Occipital lobe (tissue), 3 donors: ENCODE measurements at places on chromosomes 4 and X.

- DNase-seq, result peak; percentile 12
These were observed at the start of the genes CNGA1 and NIPAL1 for GRCh38 chr4:48016141-48017107. Gene CNGA1, minus strand, starts transcription at chr4:48016681. Its CDS starts 63,992 bp downstream, at chr4:47952689. Gene NIPAL1, plus strand, starts transcription at chr4:48016772. Its CDS starts 68 bp downstream, at chr4:48016840.

DNA sequence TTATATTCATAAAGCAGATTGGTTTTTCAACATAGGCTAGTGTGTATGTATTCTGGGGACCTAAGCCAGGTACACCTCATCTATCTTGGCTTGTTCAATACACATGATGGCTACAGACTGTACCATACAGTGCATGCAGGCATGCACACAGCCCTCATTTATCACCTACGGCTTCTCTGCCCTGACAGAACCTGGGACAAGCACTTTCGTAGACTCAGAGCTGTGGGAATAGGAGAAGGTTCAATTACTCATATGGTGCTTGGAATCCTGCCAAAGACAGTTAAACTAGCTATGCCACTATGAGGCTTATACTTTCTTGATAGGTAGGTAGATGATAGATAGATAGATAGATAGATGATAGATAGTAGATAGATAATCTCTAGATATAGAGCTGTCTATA lies 457.2 kb downstream of the GALNTL6 start:
- DNase-seq, result no peak

DNA sequence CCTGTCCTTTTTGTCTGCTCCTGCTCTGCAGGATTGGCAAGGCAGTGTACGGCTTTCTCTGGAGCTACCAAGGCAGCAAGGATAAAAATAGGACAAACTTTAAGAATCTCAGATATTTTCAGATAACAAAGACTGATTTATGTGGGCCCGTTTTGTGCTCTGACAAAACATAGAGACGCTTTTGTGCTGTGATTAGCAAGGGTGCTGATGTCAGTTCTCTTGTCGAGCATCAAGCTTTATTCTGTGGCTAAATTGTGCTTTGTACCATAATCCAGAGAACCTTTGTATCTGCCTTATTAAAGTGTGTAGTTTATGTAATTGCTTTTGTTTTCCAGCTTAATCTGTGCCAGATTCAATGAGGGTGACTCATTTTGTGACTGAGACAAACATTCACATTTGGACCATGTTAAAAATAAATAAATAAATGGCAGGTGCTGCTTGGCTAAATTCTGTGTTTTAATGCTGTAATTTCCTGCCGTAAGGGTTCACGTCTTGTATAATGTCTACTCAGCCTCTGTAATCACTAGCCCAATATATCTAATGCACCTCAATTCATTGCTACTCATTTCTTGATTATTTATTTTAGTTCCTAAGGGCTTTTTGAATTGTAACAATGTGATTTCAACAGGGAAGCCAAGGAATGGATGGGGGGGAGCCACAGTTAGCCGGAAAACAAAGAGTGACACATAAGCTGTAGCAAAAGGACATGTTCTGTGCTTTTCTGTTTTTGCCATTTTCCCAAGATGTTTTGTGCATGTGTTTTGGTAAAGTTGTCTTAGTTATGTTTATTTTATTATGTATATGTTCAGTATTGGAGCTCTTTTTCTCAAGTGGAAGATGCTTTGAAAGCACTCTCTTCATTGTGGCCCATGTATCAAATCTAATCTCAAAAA lies 75.1 kb downstream of the GAB1 start:
- DNase-seq, result no peak

GRCh38 chr4:3405176-3405575 lies 36.6 kb upstream of the HGFAC start:
- no peak for DNase-seq

- DNase-seq, result no peak
These were observed 29.0 kb downstream of the LRBA start for GRCh38 chr4:150986085-150986484.

DNA sequence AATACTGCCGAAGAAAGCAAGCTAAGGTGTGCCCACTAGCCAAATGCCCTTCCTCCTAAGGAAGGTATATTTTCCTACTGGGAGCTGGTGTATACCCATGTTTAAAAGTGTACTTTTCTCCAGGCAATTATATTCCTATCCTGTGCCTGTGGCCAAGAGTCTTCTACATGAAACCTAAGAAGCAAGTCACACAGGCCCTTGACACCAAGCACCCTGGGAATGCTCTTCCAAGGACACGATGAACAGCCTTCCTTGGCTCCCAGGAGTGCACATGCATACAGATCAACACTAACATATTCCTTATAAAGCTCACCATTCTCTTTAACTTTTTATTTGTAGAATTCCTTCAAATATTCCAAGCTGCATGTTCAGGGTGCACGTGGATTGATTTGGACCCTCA lies 17.3 kb upstream of the ARHGAP6 start:
- no peak for DNase-seq

GRCh38 chrX:41984628-41985027 lies 61.3 kb upstream of the CASK start:
- no peak for DNase-seq

DNA sequence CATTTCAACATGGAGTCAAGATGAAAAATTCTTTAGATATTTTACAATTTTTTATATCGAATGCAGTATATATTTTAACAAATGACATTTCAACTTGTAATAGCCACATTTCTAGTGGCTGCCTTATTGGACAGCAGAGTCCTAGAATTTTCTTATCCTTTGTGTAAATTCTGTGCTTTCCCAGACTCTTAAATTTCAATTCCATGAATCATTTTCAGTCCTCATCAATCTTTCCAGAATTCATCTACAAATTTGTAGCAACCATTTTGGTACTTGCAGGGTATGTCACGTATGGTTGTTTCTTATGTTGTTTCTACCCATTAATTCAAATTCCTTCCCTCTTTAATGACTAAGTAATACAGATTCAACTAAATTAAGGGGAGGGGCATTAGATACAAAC lies 2.7 kb downstream of the PAICS start:
- DNase-seq, result no peak

DNA sequence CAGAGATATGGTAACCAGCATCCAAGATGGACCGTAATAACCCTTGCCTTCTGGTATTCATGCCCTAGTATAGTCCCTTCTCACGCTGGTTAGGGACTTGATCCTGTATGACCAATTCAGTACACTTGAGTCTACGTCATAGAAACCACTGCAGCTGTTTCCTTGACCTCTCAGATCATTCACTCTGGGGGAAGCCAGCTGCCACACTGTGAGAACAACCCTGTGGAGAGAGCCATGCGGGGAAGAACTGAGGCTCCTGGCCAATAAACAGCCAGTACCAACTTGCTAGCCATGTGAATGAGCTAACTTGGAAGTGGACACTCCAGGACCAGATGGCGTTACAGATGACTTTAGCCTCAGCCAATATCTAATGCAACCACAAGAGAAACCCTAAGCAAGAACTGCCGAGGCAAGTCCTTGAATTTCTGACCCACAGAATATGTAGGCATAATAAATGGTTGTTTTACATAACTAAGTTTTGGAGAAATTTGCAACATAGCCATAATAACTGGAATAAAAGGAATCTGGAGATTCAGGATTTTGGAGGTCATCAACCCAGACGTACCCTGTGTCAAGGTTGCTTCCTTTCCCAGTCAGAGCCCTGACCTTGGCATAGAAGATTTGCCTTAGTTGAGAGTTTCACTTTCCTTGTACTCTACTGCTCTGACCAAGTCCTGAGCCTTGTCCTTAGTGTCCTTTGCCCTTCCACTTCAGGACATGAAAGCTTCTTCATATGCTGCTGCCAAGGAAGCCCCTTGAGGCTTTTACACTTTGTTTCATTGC lies 87.3 kb upstream of the ZNF81 start:
- DNase-seq, result no peak

DNA sequence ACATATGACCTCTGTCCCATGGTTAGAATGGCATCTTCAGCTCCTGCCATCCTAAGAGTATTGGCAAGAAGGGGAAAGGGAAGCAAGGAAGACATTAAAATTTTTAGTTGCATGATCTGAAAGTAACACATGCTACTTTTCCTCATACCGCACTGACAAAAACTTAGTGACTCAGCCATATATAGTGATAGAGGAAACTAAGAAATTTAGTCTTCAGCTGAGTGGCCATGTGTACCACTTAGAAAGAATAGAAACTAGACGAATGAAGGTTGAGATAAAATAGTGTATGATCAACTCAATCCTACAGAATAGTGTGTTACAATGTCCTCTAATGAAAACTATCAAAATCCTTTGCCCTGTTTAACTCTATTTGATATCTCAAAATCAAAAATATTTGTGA lies 164.1 kb downstream of the PPP3CA start:
- no peak for DNase-seq

GRCh38 chr4:175667122-175667521 lies 144.9 kb downstream of the GPM6A start:
- DNase-seq, result no peak

GRCh38 chr4:40931841-40932240 lies 182.1 kb downstream of the NSUN7 start:
- no peak for DNase-seq

- no peak for DNase-seq
These were observed 244.3 kb downstream of the ARHGAP10 start for GRCh38 chr4:147975933-147976928.
